Forelimb muscle (tissue), 1 donor: ENCODE measurements at places on chromosomes 5 and 9. TPM values are rescaled to one million over a fixed set of nuclear protein-coding genes. Genes with fewer than 3 reads are reported as not detected.

DNA sequence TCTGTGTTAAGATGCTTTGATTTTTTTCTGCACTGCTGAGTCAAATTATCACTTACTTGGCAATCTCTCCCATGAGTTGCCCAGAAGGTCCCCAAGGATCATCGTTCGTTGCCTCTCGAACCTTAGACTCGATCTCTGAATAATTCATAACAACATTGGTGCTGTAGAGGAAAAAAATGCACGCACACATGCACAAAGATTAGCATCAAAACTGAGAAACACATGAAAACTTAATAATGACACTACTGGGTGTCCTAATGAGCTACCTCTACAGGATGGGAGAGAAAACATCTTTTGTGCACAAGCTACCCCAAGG is 41.6 kb downstream of the CLINT1 start:
- DNase-seq: no peak

DNA sequence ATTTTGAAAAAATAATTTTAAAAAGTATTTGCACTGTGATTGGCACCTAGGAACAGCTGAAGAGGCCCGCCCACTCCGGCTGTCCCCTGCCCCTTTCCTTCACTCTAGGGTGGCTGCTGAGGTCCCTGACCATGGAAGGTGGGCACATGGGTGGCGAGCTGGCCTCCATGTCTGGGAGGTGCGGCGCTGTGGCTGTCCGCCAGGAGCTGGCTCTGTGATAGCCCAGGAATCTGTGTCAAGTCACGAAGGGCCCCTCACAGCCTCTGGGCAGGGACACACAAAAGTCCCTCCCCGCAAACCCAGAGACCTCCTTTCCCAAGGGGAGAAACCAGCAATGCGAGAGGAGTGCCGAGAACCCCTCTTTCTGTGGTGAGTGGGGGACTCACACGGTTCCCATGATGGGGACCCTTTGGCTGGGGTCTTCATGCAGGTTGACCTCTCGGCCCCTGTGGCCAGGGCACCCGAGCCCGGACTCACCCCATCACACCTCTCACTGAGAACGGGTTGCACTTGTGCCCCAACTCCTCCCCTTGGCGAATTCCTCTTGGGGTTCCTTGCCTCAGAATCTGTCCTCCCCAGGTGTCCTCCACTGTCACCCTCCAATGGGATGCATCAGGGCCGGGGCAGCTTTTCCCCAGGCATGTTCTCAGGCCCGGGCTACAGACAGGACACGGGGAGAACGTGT is 168.0 kb downstream of the GAPVD1 start:
- no peak for DNase-seq

The PTGER4 gene
- 6.9 TPM for polyA plus RNA-seq

- DNase-seq: peak; percentile 74
These were observed 31.1 kb downstream of the OR2K2 start for GRCh38 chr9:111298731-111299598.

The RORB gene
- 0.10 TPM for polyA plus RNA-seq

DNA sequence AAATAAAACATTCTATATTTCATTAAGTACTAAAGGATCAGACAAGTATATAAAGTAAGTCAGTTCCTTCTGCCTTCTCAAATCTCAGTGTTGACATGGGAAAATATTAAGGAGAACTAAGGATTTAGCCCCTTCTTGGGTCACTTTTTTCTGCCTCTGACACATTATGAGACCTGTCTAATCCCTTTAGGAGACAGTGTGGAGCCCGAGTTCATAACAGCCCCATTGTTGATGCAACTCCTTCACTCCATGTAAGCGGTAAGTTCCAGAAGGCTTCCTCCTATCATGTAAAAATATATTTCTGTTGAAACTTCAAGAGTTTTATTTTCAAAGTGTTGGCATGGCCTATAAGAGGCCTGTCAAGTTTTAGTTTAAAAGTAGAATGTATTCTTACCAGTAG is 152.2 kb downstream of the SNCAIP start:
- DNase-seq: no peak

- no peak for DNase-seq
These were observed 30.0 kb upstream of the JMY start for GRCh38 chr5:79205965-79206364.

DNA sequence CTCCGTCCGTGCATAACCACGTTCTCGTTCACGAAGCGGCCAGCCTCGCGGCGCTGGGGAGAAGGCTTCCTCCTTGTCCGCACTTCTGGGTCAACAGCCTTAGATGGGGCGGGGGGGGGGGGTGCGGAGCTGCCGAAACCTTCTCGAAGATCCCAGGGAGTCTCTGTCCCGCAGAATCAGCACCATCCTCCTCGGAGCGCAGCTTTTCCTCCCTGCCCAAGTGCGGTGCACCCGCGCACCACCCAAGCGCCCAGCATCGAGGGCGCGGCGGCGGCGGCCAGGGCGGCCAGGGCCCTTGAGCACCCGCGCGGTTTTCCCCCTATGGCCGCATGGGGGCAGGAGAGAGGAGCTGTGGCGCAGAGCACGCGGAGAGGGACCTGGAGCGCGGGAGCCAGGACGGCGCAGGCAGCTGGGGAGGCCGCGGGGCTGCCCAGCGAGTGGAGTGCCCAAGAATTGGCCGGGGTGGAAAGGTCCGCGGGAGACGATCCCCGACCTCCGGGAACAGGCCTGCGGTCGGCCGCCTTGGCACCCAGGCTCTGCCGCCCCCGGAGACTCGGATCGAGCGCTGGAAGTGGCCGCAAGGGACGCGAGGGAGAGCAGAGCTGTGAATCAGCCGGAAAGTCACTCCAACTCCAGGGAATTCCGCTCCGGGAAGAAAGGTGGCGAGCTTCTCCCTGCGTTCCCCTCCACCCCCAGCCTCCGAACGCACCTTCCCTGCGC is 43.1 kb downstream of the TMEM174 start:
- peak; percentile 24 for DNase-seq

DNA sequence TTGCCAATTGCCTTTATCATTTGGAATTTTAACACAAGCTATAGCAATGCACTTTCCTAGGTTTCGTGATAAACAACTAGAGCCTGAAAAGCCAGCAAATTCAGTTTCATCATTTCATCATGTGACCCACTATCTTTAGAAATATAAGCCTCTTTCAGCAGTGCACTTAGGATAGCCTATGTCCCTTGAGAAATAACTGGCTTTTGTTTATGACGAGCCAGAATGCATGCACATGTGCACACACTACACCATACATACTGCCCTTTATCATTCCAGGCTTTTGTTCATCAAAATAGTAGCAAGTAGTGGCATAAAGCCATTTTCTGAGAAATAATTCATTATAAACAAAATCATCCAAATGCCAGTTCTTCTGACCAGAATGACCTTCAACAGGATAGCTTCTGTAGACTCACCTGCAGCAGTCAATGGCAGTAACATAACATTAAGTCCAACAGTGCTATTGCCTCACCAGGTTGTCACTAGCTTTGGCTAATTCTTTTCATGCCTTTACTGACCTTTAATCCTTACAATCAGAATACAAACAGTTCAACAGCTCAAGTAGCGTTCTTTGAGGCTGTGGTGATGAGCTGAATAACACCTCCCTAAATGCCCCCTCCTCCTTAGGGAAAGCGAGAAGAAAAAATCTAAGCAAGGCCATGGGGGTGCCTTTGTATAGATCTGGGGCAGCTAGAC is 132.3 kb upstream of the SMARCA2 start:
- DNase-seq: no peak

GRCh38 chr5:114419067-114419388 is 57.2 kb downstream of the KCNN2 start:
- DNase-seq: no peak

The MYMK gene
- polyA plus RNA-seq: 58.2 TPM

GRCh38 chr9:18825656-18826170 is 207.3 kb downstream of the SAXO1 start:
- DNase-seq: no peak

DNA sequence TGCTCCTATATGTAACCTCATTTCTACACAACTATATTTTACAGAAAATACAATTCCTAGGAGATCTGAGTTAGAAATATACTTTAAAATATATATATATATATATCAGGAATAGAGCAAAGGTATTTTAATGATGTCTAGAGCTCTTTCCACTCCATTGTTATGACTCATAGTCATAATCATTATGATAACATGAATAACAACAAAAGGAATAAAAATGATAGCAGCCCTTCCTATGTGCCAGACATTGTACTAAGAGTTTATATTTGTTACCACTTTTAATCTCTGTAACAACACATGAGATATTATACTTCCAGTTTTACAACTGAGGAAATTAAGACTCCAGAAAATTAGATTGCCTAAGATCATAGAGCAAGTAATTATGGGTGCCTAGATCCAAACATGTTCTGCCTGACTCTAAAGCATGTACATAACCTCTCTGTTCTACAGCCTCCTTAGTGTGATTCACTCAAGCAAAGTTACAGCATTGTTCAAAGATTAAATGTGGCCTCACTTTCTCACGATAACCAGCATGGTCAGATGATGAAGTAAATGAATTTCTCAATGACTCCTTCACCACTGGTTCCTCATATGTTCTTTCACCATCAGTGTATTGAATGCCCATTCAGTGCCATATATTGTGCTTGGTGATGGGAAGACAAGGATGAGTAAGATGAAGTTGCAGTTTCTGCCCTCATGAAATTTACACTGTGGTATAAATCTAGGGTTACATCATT is 452.1 kb downstream of the EFNA5 start:
- no peak for DNase-seq

The ADRA1B gene
- 0.24 TPM for polyA plus RNA-seq

DNA sequence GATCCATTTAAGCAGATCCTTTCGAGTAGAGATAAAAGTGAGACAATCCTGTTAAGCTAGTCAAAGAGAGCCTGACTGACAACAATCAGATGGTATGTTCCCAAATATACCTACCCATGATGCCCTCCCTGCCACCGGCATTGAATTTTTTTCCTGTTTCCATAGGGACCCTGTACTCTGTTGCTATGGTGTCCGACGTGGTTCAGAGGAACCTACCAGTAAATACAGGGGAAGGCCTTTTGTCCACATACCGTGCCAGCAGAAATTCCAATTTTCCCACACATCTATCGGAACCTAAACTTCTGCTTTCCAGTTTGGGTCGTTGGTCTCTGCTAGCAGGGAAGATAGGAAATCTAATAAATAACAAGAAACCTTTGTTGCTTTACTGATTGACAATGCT is 64.7 kb downstream of the MEGF10 start:
- DNase-seq: no peak

- DNase-seq: no peak
These were observed 99.0 kb downstream of the GAPVD1 start for GRCh38 chr9:125360601-125361000.

DNA sequence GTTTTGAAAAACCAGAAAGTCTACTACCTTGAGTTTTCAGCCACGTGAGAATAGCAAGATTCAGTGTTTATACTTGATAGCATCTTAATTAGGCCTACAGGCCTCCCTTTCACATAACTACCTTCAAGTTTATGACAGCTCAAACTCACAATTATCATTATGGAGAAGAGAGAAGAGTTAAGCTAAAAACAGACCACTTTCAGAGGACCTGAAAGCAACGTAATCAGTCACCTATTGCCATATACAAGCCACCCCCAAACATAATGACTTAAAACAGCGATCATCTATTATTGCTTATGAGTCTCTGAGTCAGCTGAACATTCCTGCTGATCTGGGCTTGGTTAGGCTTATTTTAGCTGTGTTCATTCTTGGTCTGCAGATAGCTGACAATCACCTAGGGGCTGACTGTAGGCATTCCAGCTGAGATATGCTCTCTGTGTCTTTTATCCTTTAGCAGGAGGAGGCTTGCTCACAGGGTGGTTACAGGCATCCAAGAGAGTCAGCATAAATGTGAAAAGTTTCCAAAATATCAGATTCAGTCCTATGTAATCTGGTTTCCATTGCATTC is 130.9 kb downstream of the COX7C start:
- no peak for DNase-seq

DNA sequence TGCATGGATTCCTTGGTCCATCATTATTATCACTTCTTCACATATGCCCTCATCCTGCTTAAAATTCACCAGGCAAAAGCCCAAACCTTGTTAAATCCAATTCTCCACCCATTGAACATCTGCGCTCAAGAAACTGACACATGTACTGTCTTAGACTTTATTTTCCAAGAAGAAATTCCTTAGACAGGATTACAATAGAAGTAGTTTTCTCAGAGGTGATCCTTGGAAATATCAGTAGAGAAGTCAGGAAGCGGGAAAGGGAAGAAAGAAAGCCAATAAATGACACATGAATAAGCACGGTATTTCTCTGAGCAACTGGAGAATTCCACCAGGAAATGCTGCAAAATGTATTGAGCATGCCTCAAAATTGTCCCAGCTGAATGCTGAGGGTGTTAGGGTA is 90.2 kb downstream of the FOXD1 start:
- DNase-seq: no peak

The CD72 gene
- 2.6 TPM for polyA plus RNA-seq

The C9orf153 gene
- 0.22 TPM for polyA plus RNA-seq

GRCh38 chr5:67809589-67809988 is 406.0 kb upstream of the PIK3R1 start:
- no peak for DNase-seq

- no peak for DNase-seq
These were observed 630.6 kb upstream of the SEMA6A start for GRCh38 chr5:117204926-117205869.

The ADAMTSL1 gene
- 10.6 TPM for polyA plus RNA-seq

- DNase-seq: no peak
These were observed 556.6 kb downstream of the TLE1 start for GRCh38 chr9:81132796-81133195.

The ADAMTS13 gene
- polyA plus RNA-seq: 7.8 TPM
